ENCODE measurements at places on chromosomes 2 and 18.

GRCh38 chr2:161990036-161990435, 84.0 kb downstream of the DPP4 start:
- no peak for DNase-seq

- no peak for DNase-seq
Measured at GRCh38 chr2:222518570-222519381, 94.4 kb downstream of the SGPP2 start.

DNA sequence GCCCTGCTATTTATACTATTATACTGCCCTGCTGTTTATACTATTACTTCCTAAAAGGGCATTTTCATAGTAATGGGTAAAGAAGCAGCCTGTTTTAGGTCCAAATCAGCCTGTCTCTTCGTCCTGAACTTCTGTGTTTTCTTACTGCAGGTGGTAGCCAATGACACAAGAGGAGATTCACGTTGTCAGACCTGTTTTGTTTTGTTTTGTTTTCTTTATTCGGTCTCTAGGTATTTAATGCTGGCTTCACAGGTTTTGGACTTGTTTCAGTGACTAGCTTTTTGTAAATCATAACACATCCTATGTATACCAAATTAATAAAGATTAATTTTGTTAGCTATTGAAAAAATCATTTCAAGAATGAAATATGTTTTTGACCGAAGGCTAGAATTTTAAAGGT, 116.4 kb downstream of the MAP3K20 start:
- DNase-seq: no peak

DNA sequence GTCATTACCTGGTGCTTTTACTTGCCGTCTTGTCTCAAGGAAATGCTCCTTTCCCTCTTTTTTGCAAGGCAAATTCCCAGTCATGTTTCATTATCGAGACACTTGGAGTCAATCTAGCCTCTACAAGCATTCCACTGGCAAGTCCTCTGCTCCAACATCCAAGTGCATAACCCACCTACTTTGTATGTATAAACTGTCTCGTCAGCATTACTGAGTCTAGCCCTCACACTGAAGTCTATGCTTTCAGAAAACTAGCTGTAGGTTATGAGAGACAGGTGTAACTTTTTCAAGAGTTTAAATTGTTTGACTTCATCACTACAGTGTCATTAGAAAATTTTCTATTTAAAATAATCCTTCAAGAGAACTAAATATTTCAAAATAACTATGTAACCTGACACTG, 319.2 kb downstream of the NBAS start:
- no peak for DNase-seq

DNA sequence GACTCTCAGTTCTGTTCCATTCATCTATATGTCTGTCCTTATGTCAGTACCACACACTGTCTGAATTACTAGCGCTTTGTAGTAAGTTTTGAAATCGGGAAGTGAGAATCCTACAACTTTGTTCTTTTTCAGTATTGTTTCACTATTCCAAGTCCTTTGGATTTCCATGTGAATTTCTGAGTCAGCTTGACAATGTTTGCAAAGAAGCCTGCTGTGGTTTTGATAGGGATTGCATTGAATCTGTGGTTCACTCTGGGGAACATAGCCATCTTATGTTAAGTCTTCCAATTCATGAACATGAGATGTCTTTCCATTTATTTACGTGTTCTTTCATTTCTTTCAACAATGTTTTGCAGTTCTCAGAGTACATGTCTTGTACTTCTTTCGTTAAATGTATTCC, 15.0 kb downstream of the SLC3A1 start:
- no peak for DNase-seq

DNA sequence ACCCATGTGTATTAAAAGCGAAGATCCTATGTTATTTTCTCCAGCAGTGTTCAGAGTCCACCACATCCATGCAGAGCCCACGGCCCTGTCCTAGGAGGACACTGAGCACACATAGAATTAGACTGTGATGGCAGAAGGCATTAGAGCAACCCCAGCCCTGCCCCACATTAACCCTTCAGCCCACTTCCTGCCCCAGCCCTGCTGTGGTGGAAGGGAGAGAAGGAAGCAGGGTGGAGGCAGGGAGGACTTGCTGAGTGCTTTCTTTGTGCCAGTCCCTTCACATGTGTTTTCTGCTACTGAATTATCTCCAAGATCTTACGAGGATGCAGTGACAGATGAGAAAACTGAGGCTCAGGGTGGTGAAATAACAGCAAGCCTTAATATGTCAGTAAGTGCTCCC, 339.0 kb downstream of the SMAD2 start:
- DNase-seq: no peak

DNA sequence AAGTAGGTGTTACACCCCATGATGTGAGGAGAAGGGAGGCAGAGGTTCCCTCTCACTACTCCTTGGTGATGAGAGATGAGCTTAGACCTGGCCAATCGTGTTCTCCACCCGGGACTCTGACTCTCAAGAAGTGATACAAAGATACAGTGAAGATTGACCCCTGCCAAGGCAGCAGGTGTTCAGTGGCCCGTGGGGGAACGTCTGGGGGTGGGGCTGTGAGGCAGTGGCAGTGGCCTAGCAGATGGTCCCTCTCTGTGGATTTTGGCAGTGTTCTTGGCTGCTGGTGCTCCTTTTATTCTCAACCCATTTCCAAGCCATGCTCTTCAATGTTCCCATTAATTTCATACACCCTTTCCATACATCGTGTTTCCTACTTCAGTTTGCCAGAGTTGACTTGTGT, 120.4 kb upstream of the NEDD4L start:
- no peak for DNase-seq

DNA sequence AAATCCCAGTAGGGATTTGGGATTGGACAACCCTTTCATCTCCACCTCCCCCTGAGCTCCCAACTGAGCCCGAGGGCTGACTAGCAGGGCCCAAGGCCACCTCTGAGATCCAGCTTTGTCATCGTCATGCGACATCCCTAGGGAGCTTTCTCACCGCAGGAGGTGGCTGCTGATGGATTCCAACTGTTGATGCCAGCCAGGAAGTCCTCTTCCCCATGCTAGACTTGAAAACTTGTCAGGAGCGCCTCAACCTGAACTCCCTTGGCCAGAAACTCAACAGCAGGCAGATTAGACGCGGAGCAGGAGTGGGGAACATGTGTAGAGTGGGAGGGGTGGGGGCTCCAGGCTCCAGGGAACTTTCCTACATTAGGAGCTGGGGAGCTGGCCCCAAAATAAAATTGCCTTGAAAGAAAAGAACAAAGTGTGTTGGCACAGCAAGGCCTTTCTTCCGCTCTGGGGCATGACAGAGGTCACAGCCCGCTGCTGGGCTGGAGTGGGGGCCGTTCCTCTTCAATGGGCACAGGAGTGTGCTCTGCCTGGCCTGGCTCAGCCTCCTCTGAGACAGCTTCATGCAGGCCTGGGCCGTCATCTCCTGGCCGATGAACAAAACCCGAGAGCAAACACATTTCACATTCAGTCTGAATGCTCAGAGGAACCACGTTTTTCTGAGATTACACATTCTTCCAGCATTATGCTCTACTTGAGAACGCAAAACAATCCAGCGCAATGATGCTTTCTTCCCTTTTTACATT, 34.5 kb downstream of the EMILIN2 start:
- DNase-seq: no peak

GRCh38 chr2:203728321-203728720, 21.9 kb downstream of the CD28 start:
- DNase-seq: no peak

DNA sequence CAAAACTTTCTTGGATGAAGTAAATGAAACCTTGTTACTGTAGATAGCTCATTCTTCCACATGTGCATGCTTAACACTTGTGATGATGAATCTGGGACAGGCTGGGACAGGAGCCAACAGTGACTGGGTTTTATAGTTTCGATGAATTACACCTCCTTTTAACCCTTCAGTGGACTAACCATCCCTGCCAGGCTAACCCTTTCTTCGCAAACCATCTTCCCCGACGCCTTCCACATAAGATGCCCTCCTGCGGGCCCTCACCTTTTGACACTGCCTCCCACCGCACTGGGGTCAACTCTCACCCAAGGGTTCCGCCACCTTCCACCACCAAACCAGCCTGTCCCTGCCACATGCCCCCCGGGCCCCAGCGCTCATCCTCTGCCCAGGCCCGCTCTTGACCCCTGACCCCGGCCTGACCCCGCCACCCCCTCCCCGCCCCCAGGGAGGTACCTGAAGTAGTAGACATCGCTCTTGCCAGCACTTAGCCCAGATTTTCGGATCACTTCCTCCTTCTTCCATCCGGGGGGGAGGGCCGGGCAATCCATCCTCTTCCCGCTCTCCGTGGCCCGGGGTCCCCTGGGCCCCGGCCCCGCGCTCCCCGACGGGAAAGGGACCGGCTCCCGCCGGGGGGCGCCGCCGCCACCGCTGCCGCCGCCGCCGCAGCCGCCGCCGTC, 764 bp downstream of the MBD2 start:
- peak; percentile 47 for DNase-seq

GRCh38 chr2:204274991-204275390, 270.3 kb upstream of the PARD3B start:
- DNase-seq: no peak

DNA sequence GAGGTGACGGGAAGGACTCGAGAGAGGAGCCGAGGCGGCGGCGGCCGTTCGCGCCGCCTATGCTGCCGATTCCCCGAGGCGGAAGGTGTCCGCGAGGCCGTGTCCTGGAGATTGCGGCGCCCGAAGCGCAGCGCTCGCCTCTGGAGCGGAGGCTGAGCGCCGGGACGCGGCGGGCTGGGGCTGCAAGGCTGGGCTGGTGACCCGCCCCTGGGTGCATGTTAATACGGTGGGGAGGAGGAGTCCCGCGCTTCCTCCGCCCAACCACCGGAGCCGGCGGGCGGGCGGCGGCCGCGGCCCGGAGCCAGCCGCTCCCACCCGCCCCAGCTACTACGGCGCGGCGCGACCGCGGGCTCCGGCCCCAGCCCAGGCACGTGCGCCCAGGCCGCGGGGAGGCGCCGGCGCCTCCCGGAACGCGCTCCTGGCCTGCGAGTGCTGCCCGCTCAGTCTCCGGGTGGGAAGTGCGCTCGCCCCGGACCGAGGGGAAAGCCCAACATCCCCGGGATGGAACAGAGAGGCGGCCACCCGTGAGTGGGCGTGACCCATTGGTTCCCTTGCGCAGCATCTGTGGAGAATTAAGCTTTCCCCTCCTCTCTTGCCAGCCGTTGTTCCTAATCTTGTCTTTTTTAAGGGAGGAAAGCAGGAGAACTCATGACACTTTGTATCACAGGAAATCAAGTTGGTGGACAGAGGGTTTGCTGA, at the start of gene DLGAP1:
DLGAP1 (minus strand) TSS at position 195 of the 699 bp plus-strand sequence.
- DNase-seq: peak; percentile 10

DNA sequence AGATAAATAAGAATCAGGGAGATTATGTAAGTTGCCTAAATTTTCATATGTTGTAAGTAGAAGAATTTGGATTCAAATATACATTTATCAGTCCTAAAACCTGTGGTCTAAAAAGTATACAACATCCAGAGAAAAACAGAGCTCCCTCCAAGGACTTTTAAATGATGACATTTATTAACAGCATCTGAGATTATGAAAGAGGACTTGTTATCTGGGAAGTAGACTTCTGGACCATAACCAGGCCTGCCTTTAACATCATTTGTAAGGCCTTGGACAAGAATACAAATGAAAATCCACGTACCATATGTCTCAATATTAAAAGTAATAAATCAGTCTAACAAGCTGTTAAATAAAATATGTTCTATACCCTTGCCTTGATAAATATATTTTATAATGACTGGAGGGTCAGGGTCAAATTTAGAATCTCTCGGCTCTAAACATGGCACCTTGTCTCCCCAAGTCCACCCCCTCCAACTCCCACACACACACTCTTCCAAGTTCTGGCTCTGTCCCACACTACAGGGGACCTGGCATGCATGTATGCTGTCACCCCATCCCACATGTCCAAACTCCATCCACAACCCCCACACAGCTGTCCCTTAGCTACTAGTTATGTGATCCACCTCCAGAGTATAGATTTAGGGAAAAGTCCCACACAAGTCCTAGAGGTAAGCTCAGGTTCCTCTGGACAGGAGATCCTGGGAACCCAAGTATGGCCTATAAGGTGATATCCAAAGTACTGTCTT, 382.6 kb downstream of the CDH2 start:
- no peak for DNase-seq

DNA sequence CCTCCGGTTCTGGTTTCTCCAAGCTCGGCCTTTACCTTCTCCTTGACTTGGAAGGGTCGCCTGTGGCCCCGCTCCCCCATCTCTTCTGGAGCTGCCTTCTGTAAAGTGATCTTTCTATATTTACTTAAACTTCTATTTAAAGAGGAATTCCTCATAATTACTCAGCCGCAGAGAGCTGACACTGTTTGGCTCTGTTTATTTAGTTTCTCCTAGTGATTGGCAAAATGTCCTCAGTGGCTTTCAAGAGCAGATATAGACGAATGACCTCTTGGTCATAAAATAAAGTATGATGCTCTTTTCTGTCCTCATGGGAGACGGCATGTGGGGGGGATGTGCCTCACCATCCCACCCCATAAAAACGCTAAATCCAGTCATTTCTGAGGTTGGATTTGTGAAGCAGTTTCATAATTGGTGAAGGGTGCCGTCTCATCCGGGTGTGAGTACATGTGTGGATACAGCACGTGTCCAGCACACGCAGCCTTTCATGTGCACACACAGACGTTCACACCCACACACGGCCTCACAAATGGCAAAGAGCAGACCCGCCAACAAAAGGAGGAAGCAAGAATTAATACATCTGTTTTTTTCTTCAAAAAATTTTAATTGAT, 43.4 kb upstream of the SMAD7 start:
- DNase-seq: no peak

GRCh38 chr2:213016166-213016983, 135.0 kb downstream of the IKZF2 start:
- DNase-seq: no peak

DNA sequence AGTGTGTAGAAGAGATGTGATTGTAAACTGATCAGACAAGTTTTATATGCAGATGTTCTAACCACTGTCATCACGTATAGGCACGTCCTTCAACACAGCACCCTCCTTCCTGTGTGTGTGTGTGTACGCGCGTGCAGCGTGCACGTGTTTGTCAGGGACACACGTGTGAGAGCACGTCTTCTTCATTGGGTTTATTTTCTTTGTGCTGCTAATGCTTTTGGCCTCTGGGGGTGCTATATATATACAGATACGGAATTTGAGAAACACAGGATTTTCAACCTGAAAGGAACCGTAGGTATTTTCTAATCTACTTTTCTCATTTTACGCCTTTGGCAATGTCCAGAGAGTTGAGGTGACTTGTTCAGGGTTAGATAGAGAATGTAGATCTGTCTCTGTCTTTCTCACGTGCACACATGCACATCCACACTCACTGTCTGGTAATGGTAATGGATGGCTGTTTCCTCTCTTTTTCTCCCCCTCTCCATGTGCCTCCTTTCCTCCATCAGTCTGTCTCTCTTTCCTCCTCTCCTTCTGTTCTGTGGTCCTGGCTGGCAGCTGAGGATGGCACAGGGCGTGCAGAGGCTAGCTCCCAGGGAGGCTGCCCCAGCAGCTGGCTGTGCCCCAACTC, 13.4 kb upstream of the CELF4 start:
- DNase-seq: no peak
